ENCODE measurements at places on chromosomes 11 and 22.
A peak's percentile ranks its signal among the peaks of the same experiment; 100 is the strongest.

- peak; percentile 38 for DNase-seq
These were observed 429 bp downstream of the SLC39A13 start for GRCh38 chr11:47408598-47409439.

DNA sequence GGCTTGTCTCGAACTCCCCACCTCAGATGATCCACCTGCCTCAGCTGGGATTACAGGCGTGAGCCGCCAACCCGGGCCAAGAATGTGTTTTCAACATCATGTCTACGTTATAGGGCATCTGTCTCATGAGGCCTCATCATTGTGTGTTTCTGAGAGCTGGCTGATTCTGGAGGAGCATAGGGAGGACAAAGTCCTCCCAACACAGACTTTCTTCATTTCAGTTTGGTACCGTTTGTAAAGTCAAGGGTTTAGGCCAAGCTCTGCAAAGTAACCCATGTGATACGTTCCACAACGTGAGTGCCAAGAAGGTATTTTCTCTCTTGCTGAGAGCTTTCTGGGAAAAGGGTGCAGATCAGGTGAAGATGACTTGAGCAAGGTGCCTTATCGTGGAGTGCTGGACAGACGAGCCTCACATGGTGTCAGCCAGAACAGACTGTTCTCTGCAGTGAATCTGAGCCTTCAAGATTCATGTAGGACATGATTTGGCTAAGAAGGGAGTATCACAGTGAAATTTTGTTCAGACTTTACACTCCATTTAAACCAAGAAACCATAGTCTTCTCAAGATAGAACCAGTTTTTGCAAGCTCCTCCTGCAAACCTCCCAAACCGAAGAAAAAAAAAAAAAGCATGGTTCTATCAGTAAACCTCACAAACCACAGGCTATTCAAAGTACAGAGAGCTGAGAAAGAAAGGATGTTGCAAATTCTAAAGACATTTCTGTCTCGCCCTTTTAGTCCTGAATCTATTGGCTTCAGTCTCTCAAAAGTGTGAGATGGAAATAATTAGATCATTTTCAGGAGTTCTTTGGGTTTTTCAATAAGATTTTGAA lies 71.7 kb downstream of the DBX1 start:
- no peak for DNase-seq

DNA sequence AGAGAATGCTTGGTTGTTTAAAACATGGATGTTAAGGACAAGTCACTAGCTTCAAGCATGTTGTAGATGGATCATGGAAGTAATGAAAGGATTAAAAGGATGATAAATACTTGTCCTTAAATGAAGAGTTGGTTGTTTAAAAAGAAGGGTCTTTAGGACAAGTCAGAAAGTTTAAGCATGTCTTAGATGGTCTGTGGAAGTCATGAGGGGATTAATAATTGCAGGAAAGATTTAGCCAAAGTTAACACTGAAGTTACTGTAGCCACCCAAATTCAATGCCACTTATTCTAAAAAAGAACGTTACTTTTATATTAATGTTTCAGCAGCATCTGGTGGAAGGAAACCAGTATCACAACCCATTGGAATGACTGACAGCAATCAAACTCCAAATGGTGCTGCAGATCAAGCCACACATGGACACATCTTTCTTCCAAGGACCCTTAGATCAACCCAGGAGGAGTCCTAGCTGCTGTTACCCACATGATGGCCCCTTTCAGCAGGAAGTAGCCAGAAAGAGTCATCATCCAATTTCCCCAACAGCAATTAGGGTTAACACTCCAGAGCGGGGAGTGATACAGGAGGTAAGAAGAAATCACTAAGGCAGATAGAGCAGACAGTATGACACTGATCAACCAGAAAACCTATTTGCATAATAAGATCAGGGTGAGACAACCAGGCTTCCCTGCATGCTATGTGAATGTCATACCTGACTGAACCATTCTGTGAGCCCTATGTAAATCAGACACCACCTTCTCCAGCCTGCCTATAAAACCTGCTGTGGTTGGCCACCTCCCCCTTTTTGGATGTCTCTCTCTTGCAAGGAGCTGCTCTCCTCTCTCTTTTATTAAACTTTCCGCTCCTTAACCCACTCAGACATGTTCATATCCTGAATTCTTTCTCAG lies 88.4 kb upstream of the GNAZ start:
- DNase-seq: no peak

- DNase-seq: no peak
These were observed 44.2 kb downstream of the MRE11 start for GRCh38 chr11:94449437-94449836.

DNA sequence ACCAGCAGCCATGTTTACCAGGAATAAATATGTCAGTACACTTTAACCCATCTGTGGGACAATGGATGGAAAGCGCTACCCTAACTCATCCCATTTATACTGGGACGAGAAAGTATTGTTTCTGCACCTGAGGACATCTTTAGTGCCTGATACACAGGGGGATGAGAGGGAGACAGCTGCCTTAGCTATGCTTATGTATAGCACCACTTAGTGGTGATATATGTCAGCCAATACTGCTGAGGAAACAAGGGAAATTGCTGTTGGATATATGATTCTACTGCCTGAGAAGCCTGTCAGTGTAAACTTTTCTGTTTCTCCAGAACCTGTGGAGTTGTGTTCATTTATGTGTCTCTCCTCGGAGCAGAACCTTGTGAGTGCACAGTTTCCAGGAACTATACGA lies 13.3 kb upstream of the CEP295 start:
- no peak for DNase-seq

- peak; percentile 97 for DNase-seq
These were observed 2.5 kb downstream of the MTA2 start for GRCh38 chr11:62599069-62599696.

GRCh38 chr22:24190159-24190540 lies 8.9 kb downstream of the SUSD2 start:
- no peak for DNase-seq

DNA sequence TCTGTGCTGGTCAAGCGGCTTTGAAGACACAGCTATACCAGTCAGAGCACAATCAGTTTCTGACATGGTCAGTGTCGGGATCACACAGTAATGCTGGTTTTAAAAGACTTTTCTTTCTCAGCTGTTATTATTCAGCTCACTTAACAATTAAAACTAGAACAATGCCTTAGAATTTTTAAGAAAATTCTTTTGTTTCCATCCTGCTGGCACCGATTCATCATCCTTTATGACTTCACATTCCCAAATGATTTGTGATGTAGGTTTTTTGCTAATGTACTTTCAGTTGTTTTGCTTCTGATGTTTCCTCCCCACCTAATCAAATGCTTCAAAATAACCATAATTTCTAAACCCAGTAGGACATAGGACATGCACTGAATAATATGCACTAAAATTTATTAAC lies 34.5 kb upstream of the OLFML1 start:
- no peak for DNase-seq

DNA sequence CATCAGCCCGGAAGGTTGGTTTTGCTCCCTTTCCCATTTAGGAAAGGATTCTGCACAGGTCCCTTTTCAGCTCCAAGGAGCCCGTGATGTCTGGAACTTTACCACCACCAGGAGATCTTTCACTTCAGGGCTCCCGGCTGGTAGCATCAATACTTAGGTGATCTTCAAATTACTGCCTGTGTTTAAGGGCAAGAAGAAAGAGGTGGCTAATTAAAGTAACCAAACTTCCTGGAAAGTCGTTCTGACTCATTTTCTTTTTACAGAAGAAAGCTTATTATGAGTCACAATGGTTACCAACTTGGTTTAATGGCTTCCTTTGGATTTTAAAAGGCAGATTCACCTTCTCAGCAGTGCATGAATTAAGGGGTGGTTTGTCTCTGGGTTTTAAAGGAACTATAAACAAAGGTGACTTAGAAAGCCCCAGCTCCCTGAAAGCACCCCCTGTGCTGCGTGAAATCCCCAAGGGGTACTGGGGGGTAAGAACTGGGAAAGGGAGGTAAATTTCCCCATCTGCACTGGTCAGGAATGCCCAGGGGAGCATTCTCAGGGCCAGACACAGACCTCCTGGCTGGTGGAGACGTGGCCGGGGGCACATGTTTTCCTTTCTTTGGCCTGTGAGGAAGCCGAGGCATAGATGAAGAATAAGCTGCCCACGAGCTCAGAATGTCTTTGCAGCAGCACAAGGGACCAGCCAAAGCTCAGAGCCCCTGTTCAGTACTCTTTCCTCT lies 8.8 kb downstream of the POU2F3 start:
- DNase-seq: peak; percentile 9

GRCh38 chr11:35725885-35726284 lies 63.3 kb downstream of the TRIM44 start:
- no peak for DNase-seq

- no peak for DNase-seq
These were observed 344.4 kb upstream of the LRRC4C start for GRCh38 chr11:41803895-41804294.

- no peak for DNase-seq
These were observed 27.2 kb upstream of the A4GALT start for GRCh38 chr22:42747701-42748513.

GRCh38 chr11:43935424-43935979 lies 6.9 kb upstream of the C11orf96 start:
- DNase-seq: no peak

DNA sequence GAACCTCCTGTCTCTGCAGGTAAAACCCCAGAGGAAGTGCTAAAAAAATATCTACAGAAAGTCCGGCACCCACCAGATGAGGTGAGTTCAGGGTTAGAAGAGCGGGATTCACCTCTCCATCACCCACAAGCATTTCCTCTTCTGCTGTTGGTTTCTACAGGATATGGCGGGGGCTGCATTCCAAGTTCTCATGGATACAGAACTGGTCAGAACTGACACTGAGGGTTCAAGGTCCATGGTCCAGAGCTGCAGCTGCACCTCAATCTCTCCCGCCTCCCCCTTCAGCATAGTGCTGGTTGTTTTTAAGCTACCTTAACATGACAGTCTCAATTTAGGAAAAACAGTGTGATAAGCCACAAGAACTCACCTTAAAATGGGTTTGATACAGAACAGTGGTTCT lies 19.2 kb downstream of the DTX4 start:
- no peak for DNase-seq

- DNase-seq: no peak
These were observed 19.0 kb upstream of the RASD2 start for GRCh38 chr22:35521358-35522224.

- no peak for DNase-seq
These were observed 1110.4 kb downstream of the BRD1 start for GRCh38 chr22:48717076-48717810.

- no peak for DNase-seq
These were observed 26.1 kb upstream of the CLMP start for GRCh38 chr11:123221096-123221561.

DNA sequence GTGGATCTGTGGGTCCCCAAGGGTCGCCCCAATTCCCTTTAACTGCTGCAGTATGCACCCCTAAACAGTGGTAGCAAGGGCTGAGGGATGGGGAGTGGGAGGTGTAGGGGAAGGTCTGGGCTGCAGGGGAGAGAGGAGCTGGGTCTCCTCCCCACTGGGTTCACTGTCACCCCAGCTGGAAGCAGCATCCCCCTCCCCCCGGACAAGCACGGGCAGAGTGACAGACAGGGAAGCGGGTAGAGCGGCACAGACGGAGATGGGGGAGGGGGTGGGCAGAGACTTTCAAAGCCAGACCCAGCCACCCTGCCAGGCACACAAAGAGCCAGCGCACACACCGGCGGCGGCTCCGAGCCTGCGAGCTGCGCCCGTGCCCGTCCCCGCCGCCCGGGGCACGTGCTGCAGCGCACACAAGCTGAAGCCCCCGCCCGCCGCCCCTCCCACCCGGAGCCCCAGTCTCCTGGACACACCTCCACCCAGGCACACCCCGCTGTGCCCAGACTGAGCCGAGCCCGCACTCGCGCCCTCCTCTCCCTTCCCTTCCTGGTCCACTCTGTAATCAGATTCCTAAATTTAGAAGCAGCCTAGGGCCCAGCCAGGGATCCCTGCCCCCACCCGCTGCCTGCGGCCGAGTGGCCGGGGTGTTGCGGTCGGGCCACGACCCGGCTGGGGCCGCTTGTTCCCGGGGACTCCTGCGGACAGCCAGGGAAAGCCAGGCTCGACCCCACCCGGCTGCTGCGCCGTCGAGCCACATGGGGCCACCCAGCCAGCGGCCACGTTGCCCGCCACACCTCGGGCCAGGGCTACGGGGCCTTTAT lies 935 bp upstream of the RCOR2 start:
- peak; percentile 44 for DNase-seq

DNA sequence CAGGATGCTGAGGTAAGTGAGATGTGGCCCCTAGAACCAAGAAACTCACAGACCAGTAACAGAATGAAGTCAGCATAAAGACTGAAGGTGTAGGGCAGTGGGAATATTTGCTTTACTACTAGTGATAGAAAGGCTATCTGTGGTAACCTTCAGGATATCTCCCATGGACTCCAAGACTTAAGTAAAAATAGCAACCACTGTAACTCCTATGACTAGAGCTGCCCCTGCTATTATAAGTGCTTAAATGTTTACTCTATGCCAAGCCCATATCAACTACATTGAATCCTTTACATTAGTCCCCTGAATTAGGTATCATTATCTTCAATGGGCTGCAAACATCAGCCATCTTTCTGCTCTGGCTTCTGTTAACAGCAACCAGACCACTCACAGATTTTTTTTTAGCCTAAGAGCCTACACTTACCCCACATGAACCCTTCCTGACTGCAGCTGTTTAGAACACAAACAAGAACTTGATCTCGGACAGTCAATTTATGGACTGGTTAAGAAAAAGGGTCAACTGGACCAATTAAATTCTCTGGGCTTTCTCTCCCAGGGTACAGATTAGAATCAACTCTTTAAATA lies 335.1 kb upstream of the API5 start:
- DNase-seq: no peak

- DNase-seq: no peak
These were observed 84.2 kb downstream of the FAM168A start for GRCh38 chr11:73513707-73514106.

DNA sequence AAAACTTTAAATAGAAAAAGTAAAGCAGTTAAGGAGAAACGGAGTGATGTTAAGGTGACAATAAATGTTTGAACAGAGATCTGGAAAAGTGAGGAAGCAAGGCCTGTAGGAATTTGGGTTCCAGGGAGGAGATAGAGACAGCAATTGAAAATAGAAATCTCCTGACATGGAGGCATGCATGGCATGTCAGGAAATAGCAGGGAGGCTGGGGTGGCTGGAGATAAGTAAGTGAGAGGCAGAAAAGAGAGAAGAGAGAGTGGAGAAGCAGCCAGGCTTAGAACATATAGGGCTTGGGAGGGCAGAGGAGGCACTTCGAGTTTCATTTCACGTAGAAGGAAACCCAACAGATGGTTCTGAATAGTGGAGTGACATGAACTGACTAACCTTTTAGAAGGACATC lies 185.5 kb downstream of the LRRC4C start:
- no peak for DNase-seq

DNA sequence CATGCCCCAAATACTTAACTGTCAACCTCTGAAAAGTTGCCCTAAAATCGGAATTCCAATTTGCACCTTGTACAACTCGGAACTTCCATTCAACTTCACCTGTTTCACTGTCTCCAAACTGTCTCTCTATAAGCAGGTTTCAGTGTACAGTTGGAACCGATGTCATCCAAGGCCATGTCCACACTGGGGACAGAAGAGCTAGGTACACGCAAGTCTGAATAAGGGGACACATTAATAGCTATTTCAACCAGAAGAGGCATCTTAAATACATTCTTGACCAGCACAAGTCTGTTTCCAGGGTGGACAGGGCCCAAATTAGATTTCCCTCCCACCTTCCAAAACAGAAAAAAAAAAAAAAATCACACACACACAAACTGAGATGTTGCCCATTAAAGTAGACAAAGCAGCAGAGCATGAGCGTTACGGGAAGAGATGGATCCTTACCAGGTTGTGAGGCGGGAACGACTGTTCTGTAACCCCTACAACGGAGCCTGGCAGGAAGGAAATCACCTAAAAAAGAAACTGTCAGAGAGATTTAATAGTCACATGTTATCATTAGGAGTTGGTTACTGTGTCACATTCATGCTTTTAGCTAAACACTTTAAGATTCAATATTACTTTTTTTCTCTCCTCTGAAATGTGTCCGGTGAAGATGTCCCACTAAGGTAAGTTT lies 1.7 kb downstream of the CREBZF start:
- DNase-seq: no peak
